AG10803 (cell line): ENCODE measurements at places on chromosomes 2 and 18.

DNA sequence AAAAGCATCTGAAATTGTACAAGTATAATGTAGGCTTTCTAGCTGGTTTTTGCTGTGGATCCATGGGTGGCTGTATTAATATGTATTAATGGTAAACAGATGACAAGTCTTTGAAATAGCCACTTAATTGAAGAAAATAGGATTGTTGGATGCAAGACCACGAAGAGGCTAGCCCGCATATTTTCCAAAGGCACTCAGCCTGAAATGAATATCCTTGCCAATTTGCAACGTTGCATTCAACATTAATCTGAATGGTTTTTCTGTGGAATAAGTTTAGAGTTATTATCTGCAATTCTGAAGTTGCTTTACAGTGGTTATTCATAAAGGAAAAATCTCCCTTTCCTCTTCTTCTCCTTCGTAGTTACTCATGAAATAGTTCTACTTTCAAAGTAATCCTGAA is 86.2 kb upstream of the SPATS2L start:
- peak; percentile 13 for DNase-seq

DNA sequence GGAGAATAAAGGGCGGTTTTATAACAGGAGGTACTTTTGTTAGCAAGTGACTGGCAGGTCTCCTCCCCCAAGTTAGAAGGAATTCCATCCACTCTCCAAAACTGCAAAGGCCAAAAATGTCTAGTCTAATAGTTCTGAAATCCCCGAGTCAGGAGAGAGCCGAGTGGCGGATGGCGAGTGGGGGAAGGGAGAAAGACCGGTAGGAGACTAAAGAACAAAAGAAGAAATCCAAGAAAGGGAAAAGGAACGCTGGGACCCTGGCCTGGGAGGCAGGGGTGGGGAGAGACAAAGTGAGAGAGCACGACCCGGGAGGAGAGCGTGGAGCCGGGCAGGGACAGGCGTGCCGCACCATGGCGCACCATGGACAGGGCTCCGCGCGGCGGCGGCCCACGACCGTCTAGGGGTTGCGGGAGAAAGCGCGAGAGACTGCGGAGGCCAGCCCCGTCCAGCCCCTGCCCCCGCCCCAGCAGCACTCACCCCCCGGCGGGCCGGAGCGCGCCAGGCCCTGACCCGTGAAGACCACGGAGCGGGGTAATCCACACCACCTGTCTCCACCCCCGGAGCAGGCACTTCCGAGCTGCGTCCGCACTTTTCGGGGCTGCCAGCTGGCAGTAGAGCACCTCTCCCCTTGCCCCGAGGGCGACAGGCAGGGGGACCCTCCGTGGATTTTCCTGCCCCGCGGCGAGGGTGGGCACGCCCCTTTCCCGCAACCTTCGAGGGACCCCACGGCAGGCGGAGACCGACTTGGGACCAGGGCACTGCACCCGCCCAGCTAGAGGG is 1.6 kb downstream of the CDH2 start:
- DNase-seq, result peak; percentile 56

DNA sequence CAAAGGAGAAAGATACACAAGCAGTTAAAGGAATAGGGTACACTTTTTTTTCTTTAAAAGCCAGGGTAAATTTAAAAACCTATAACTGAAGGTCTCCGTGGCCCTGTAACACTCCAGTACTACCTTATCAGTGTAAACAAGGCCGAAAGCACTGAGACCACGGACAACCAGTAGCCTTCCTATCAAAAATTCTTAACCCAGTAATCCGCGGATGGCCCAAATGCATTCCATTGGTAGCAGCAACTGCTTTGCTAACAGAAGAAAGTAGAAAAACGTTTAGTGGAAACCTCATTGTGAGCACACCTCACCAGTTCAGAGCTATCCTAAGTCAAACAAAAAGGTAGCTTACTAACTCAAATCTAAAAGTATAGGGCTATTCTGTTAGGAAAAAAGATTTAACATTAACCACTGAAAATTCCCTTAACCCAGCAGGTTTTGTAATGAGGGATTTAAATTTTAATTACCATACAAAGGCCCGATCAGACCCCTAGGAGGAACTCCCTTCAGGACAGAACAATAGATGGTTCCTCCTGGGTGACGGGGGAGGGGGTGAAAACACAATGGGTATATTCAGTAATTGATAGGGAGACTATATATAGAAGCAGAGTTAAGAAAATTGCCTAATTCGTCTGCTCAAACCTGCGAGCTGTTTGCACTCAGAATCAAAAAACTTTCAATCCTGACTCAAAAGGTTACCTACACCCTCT is 50.8 kb upstream of the CWC22 start:
- DNase-seq, result no peak

DNA sequence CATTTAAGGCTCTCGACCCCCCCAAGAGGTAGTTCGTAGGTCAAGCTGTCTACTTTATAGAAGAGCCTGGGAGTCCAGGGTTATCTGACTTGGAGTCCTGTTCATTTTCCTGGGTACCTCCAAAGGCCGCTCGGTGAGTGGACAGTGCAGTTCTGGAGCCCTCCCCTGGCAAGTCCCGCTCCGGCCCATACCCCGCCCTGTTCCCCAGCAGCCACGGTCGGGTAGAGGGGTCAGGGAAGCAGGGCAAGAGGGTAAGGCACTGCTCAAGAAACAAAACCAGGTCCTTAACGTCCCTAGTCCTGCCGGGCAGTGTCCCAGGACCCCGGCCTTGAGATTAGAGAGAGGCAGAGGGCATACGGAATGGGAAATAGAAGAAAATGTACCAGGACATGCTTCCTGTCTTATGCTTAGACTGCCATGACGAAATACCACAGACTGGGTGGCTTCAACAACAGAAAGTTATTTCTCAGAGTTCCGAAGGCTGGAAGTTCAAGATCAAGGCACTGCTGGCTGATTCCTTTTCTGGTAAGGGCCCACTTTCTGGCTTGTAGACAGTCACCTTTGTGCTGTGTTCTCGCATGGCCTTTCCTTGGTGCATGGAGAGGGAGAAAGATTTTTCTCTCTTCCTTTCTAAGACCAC is 5.4 kb upstream of the HPCAL1 start:
- DNase-seq, result no peak

DNA sequence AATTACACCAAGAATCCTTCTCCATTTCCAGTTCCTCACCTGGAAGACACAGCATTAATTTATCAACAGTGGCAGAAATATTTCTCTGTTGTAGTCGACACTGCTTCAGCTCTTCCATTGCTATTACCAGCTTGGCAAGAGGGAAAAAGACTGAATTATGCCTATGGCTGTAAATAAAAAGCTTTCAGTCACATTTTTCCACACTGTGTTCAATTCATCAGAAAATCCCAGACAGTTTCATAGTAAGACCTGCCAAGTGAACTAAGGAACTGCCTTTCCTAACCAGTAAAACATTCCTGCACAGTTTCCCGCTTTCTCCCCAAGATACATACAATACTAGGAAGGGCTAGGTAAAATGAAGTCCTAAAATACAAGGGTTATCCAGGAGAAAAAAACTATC is 94.7 kb downstream of the EXOC6B start:
- no peak for DNase-seq

DNA sequence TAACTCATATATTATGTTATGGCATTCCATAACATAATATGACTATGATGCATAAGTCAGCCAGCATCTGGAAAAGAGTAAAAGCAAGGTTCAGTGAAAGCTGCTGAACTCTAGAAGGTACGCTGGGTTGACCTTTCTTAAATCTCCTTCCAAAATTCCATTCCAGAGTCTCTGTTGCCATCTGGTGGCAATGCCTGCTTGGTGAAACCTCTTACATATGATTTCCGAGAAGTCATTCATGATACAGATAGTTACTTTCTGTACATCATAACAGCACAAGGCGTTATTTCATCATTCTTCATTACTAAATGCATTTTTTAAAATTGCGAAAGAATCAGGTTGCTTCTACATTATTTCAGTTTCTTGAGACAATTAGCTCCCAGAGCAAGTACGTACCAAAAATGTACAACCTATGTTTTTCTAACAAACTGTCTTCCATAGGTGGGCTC is 7.0 kb upstream of the EPG5 start:
- peak; percentile 84 for DNase-seq

DNA sequence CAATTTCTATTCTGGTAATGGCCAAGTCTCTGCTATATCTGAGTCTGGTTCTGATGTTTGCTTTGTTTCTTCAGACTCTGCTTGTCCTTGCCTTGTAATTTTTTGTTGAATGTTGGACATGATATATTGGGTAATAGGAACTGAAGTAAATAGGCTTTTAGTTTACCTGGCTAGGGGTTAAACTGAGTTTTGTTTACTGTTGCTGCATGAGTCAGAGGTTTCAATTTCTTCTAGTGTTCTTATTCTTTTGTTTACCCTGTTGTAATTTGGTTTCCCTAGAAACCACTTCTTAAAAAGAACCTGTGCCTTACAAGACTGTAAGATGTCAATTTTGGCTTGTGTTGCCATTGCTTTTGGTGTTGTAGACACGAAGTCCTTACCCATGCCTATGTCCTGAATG is 285.0 kb upstream of the KCNH7 start:
- DNase-seq, result no peak

- DNase-seq, result no peak
Measured at GRCh38 chr2:26000561-26001082, 18.3 kb upstream of the KIF3C start.

GRCh38 chr2:207688597-207688996 is 22.8 kb upstream of the CCNYL1 start:
- no peak for DNase-seq

GRCh38 chr2:128090945-128091725 is at the start of gene UGGT1:
TSS of gene UGGT1 (plus strand) at chr2:128091200. CDS start at chr2:128091358, 158 bp downstream.
- DNase-seq, result peak; percentile 97

DNA sequence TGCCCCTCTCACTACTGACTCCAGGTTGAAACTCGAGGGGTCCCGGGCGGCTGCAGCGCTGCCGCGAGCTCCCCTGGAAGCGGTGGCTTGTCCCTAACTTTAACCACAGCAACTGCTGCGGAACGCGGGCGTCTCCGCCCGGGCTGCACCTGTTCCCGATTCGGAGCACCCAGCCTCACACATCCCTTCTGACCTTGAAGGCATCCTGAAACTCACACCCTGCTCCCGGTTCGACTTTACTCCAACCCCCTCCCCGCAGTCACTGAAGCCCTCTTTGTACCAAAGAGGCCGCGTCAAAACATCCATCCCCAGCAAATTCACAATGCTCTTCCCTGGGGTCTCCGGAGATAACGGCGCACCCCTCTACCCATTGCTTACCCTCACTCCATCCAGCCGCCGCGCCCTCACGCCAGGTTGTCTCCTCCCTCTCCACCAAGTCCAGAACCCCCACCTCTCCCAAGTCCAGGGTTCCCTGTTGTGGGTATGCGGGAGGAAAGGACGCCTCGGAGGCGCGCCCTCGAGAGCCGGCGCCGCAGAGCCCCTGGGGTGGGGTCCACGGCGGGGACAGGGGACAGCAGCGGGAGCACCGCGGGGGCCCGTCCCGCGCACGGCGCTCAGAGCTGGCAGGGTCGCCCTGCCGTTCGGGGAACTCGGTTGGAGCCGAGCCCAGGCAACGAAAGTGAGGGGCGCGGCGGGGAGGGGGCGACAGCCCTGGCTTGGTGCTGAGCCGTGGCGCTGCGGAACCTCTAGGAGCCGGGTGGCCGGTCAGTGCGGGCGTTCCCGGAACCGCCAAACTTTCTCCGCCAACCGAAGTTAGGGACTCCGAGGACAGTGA is 934 bp downstream of the MYO5B start:
- DNase-seq, result no peak

DNA sequence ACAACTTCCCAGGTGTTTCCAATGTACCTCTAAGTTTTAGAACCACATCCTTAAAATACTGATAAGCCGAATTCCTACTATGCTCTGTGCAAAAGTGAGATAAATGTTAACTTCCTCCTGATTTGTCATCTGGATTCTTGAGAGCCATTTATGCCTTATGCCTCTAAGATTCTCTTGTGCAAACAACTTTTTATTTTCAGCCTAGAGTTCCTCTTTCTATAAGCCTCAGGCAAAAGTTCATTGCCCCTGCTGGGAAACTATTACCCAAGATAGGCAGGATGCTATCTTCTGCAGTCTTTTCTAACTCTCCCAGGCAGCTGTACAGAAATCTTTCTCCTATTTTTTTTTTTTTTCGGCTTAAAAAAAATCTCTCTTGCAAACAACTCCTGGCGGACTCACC is 216.1 kb downstream of the KCNJ3 start:
- DNase-seq, result no peak

- peak; percentile 55 for DNase-seq
Measured at GRCh38 chr2:17104454-17104853, 413.8 kb downstream of the RAD51AP2 start.

DNA sequence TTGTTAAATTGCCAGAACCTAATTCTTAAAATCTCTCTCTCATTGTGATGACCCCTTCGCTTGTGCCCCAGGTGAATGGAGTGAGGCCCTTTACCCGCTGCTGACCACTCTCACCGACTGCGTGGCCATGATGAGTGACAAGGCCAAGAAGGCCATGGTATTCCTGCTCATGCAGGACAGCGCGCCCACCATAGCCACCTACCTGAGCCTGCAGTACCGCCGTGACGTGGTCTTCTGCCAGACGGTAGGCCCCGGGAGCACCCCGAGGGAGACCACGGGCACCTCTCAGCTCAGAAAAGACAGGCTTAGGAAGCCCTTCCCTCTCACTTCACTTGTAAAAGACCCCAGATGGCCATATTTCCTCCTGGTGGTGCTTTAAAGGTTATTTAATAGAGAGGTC is 44.9 kb downstream of the COA5 start:
- no peak for DNase-seq

DNA sequence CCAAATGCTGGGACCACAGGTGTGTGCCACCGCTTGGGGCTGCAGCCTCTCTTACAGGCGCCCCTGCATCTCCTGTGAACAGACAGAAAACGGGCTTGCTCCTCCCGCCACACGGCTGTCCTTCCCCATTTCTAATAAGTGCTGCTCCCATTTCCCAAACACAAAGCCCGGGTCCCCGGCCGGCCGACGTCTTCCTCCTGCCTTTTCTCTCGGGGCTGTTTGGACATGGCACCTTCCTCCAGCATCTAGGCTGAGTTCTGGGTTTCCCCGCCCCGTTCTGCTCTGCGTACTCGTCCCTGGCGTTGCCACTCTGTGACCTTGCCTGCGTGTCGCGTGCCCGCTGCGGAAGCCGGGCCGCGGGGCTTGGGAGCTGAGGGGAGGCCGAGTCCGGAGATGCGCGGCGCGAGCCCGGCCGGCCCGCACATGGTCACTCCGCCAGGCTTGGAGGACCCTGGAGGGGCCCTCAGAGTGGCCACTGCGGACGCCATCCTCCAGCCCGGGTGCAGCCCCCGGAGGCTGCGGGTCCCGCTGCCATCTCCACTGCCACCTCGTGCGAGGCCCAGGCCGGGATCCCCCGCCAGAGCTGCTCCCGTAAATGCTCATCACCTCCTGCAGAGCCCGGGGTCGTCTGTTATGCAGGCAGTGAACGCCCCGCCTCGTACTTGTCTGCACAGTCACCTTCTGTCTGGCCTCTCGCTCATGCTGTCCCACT is 26.3 kb downstream of the PRELID3A start:
- no peak for DNase-seq

- peak; percentile 2 for DNase-seq
Measured at GRCh38 chr2:203960811-203961210, 24.2 kb downstream of the ICOS start.

GRCh38 chr18:71327850-71328249 is 1039.0 kb downstream of the SOCS6 start:
- no peak for DNase-seq

DNA sequence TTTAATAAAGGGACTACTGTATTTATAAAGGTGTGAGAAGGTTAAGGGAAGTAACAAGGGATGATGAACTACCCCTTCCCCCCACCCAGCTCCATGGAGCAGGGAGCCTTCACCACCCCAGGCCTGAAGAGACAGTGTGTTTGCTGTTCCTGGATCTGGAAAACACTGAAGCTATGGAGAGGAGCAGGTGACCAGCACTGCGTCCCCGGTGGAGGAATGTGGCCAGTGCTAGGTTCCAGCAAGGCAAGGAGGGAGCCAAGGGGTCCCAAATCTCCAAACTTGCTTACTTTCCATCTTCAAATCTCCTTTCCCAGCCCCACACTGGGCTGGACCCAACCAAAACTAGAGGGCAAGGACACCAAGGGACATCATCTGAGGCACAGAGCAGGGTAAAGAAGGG is 128.7 kb upstream of the CD302 start:
- DNase-seq, result no peak
